ENCODE measurements at places on chromosomes 6 and 20.

- peak; percentile 45 for DNase-seq
Measured at GRCh38 chr6:14009431-14009830, 84.7 kb downstream of the RNF182 start.

DNA sequence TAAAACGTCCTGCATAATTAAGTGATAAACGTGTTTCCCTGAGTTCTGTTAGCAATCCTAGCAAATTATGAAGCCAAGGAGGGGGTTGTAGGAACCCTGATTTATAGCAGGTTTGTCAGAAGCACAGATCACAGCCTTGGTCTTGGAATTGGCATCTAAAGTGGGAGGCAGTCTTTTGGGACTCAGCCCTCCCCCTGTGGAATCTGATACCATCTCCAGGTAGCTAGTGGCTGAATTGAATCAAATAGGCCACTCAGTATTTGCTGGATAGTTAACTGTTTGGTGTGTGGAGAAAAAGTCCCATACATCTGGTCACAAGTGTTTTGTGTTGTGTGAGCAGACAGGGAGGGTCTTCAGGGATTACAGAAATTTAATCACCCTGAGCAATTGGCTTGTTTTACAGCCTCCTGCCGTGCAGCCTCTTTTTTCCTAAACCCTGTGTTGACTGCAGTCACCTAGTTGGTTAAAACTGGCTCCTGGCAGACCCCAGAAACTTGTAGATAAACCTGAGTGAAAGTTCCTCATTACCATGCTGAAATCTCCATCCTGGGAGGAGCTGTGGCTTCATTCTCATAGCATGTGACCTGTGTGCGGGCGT, 19.0 kb upstream of the KIFC1 start:
- peak; percentile 41 for DNase-seq

DNA sequence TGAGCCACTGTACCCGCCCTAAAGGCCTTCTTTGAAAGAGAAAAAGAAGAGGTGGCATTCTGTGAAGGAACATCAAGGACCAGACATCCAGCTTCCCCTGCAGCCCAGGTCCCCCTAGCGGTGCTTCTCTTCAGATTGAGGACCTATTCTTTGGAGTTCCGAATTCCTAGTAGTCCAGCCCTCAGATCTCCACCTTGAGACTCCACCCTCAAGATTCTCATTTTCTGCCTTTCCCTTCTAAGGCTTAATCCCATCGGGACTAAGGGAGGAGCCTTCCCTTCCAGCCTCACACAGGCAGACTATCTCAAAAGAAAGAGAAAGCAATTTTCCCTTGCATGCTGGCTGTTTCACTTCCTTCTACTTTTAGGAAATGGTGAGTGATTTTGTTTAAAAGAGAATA, 32.5 kb downstream of the MUC22 start:
- DNase-seq: peak; percentile 81

DNA sequence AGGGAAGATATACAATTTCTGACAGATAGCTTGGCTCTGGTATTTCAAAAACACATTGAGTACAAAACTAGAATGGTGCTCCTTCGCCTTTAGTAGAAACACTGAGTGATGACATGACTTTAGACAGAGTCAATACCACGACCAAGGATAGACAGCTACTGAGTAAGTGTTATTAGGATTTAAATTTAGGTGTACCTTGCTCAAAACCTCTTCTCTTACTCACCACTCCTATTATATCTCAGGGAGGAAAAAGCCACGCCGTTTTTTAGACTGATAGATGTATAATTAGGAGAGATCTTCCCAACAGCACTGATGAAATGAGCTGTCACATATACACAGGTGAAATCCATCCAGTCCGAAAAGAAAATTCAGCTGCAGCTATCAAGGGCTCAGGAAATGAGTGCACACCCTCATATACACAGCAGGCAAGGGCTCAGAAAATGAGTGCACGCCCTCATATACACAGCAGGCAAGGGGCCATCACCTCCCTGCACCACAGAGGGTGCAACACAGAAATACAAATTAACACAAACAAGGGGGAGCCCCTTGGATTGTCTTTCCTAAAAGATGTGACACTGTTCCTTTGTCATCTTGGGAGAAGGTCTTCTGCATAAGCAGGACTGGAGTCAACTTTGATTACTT, 53.7 kb downstream of the LYRM4 start:
- no peak for DNase-seq

DNA sequence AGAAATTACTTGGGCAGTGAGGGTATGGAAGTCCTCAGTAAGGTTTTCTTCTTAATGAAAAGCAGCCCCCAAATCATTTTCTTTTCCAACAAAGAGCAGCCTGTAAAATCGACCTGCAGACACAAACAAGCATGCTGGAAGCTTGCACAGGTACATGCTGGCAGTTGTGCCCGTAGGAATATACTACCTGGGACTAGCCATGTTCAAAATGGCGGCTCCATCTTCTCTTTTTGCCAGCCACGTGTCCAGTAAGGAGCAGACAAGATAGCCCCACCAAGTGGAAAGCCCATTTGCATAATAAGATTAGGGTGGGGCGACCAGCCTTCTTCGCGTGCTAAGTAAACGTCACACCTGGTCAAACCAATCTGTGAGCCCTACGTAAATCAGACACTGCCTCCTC, 259.4 kb upstream of the AGPAT4 start:
- DNase-seq: no peak

- no peak for DNase-seq
Measured at GRCh38 chr6:110864824-110865223, 9.8 kb upstream of the AMD1 start.

DNA sequence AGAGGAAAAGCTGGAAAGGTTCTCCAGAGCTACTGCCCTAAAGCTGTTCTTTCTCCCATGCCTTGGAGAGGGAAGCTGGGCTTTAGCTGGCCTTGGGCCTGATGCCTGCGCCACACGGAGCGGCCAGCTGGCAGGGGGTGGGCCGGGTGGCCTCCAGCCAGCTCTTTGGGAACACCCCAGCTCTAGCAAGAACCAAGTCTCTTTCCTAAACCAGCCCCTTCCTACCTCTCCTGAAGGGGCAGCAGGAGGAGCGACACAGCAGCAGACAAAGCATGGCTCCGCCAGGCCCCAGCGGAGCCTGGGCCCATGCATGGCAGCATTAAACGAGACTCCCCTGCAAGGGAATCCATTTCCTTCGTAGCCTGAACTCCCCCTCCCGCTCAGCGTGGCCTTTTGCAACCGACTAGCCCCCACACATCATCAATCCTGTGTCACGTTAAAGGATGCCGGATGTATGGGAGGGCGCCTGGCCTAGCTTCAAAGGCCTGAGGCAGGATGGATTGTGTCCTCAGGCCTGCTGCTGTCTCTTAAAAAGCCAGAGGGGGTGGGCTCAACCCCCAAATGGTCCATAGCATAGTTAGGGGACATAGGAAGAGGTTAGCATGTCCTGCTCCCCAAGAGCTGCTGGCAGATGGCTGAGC, 14.0 kb downstream of the MRPS18A start:
- no peak for DNase-seq

DNA sequence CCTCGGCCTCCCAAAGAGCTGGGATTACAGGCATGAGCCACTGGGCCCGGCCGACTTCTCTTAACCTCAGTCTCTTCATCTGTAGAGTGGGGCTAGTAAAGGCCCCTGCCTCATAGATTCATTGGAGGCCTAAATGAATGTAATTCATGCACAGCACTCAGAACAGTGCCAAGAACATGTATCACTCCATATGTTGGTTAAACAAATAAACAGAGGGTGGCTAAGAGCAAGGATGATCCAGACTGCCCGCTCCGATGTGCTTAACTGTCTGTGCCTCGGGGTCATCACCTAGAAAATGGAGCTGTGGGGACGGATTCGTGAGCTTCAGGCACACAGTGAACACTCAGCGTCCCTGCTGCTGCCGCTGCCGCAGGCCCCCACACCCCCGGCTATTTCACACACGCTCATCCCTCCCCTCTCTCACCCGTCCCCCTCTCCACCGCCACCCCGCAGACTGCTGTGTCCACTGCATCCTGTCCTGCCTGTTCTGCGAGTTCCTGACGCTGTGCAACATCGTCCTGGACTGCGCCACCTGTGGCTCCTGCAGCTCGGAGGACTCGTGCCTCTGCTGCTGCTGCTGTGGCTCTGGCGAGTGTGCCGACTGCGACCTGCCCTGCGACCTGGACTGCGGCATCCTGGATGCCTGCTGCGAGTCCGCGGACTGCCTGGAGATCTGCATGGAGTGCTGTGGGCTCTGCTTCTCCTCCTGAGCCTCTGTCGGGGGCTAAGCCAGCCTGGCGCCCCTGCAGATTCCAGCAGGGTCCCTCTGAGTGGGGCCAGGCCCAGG, 14.8 kb downstream of the MDFI start:
- DNase-seq: no peak

DNA sequence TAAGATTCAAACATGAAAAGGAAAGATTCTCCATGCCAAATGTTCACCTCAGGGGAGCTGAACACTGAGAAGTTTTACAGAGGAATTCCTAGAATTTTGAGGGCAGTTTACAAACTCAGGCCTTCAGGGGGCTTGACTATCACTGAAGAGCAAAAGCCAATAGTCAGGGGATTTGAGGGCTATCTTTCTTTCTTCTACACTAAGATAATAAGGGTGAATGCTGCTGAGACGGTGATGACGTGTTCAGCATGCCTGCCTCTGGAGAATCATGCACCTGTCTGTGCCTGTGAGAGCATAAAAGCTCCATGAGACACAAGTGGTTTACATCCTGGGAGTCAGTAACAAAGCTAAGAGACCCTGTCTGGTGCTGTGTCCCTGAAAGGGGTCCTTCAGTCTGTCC, 1085.6 kb downstream of the KIF16B start:
- DNase-seq: no peak

GRCh38 chr20:32902456-32903420, 44.0 kb downstream of the EFCAB8 start:
- DNase-seq: peak; percentile 90

DNA sequence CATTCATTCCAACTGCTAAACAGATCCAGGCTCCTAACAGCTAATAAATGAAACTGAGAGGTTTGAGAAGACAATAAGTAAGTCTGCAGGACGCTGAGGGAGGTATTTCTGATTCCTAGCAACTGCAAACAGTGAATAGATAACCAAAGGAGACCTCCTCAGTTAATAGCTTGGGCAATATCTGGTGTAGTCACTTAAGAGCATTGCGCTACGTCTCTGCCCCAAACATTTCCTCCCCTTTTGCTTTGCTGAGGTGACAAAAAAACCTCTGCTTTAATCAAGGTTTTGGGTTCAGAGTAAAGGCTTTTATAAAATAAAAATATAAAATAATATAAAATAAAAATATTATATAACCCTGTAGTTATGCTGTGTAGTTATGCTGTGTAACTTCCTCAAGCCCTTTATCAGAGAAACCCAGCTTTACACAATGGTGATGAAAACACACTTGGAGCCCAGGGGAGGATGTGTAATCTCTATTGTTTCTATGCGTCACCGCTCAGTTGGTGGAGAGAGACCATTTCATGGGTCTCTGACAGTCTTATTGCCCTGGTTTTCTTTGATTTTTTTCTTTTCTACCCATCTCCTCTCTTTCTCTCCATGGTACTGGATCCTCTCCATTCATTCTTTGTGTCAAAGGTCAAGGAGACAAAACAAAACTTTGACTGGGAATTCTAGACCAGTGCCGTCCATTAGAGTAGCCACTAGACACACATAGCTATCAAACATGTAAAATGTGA, 18.9 kb upstream of the CALHM5 start:
- peak; percentile 13 for DNase-seq

DNA sequence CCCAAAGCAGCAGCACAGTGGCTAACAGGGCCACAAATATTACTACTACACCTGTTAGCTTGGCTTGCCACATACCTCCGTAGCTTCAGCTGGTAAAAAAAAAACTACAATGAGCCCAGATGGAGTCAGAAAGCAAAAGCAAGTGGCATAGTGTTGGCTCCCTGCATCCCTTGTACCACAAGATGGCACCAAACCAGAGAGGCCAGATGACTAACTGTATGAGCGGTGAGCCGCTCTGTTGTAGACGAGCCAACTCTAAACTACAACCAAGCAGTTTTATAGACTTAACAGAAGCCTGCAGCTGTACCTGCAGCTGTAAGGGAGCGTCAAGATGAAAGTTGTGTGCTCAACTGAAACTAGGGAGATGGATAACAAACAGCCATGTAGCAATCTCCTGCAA, 84.5 kb upstream of the MCHR2 start:
- peak; percentile 35 for DNase-seq

- DNase-seq: peak; percentile 92
Measured at GRCh38 chr6:107489636-107490565, at the start of gene SOBP. Gene SOBP (plus strand): TSS chr6:107490117. CDS start chr6:107490617, 500 bp downstream.

GRCh38 chr6:36997811-36998722, 7.4 kb upstream of the FGD2 start:
- no peak for DNase-seq
